Glomerular endothelial cell (primary cell): ENCODE measurements at places on chromosomes 13 and 19. TPM values are rescaled to one million over a fixed set of nuclear protein-coding genes. Genes with fewer than 3 reads are reported as not detected.

DNA sequence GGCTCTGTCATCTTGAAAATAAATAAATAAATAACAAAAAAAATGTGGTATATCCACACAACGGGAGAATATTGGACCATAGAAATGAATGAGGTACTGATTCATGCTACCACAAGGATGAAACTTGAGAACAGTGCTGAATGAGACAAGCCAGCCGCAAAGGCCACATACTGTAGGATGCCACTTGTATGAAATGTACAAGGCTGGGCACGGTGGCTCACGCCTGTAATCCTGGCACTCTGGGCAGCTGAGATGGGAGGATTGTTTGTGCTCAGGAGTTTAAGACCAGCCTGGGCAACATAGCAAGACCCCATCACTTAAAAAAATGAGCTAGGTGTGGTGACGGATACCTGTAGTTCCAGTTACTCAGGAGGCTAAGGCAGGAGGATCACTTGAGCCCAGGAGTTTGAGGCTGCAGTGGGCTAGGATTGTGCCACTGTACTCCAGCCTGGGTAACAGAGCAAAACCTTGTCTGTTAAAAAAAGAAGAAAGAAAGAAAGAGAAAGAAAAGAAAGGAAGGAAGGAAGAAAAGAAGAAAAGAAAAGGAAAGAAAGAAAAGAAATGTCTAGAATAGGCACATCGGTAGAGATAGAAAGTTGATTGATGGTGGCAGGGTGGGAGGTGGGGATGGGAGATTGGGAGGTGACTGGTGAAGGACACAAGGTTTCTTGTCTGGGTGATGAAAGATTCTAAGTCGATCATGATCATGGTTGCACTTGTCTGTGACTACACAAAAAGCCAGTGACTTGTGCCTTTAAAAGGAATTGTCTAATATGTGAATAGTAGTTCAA, 20.3 kb downstream of the HPN start:
- no peak for DNase-seq

- no peak for DNase-seq
Measured at GRCh38 chr19:7701654-7702457, at the start of gene FCER2. FCER2 (minus strand) TSS chr19:7702131; CDS start chr19:7699760, 2,371 bp downstream.

DNA sequence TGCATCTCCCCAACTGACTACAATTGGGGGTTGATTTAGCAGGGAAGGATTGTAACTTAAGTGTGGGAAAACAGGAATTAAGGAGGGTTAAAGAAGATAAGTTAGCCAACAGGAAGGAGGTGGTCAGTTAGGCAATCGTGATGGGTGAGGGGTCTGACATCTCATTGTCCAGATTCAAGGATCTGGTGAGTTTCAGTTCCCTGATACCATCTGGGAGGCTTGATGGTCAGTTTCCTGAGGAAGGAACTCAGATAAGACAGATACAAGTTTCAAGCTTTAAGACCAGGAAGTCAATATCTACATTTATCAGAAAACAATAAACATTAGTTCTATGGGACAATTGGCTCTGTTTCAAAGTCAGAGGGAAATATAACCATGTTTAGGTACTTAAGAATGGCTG, 601.8 kb downstream of the SLITRK6 start:
- DNase-seq = peak; percentile 36

DNA sequence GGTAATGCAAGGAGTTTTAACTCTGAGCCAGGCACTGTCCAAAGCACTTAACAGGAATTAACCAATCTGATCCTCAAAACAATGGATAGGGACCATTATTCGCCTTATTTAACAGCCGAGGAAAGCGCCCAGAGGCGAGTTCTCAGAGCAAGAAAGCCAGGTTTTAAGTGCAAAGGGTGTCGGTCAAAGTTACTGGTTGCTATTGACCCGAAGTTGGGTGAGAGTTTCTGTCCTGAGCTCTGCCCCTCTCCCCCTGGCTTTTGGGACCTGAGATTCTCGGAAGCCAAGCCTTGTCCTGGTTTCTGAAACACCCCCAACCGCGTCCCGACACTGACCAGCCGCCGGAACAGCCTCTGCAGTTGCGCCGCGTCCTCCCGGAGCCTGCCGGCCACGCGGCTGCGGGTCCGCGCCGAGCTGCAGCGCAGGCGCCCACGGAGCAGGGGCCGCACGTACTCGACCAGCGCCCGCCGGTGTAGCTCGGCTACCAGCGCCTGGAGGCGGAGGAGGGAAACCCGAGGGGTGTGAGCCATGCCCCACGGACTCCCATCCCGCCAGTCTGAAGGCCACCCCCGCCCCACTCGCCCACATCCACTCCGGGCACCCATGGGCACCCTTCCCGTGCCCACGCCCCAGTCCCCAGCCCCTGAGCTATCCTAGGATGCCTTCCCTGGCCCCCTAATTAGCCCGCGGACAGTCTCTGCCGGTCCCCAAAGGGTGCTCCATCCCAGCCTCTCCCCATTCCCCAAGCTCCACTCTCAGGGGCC, 27.8 kb downstream of the EXOC3L2 start:
- DNase-seq = no peak

DNA sequence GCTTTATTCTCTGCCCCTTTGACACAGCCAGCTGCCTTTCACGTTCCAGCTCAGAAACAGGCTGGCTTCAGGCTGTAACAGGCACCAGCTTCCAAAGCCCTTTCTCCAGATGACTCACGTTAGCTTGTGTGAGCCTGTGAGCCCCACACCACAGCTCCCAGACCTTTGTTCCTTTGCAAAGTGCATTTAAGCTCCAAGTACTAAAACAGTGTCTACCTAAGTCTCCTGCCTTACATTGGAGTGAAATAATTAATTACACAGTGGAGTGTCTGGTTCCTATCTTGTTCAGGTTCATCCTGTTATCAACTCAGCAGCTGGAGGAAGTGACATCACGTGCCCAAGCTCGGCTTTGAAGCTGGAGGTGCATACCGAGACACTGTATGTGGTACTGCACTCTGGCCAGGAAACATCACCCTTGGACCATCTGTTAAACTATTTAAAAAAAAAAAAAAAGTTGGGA, 475.8 kb downstream of the FOXO1 start:
- DNase-seq = peak; percentile 75

The ZNF570 gene
- total RNA-seq = 8.6 and 9.2 TPM in 2 replicates

The SMAD9 gene
- 1.4 and 2.3 TPM in 2 replicates for total RNA-seq

The TEX101 gene
- not detected in 2 replicates for total RNA-seq
